ENCODE measurements at places on chromosomes 3 and 15.

GRCh38 chr3:101065962-101066361, 72.7 kb upstream of the ABI3BP start:
- no peak for DNase-seq

- no peak for DNase-seq
Observed at GRCh38 chr3:69914395-69914794, 85.1 kb upstream of the SAMMSON start.

- no peak for DNase-seq
Observed at GRCh38 chr15:80259942-80260510, 8.0 kb upstream of the CTXND1 start.

DNA sequence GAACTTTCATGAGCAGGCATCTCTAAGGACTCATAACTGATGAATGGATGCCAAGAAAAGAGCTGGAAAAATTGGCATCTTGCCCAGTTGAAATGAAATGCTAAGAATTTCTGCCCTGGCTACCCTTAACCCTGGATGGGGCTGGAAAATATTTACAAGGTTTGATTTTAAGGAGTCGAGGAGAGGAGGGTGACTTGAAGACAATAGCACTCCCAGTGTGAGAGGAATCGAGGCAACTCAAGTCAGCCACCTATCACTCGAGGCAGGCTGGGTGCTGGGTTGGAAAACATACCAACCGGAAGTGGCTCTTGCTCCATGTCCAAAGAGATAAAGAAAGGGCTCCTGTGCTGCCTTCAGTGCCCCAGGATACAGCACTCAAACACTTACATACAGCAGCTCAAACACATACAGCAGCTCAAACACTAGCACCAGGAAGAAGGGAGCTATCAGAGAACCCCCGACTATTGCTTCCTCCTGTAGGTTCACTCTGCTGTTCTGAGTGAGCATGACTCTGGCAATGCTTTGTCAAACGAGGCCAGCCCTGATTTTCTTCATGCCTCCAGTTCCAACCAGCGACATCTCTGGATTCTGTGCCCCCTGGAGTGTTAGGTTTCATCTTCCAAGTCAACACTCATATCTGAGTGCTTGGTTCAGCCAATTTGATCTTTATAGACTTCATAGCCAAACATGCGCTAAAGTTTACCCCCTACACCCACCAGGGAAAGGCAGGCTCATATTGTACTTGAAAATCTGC, 4.9 kb downstream of the PRICKLE2 start:
- no peak for DNase-seq

GRCh38 chr15:42490291-42490670, 660 bp downstream of the ZNF106 start:
- DNase-seq: no peak

GRCh38 chr3:24123596-24123995, 178.5 kb downstream of the NR1D2 start:
- DNase-seq: no peak

DNA sequence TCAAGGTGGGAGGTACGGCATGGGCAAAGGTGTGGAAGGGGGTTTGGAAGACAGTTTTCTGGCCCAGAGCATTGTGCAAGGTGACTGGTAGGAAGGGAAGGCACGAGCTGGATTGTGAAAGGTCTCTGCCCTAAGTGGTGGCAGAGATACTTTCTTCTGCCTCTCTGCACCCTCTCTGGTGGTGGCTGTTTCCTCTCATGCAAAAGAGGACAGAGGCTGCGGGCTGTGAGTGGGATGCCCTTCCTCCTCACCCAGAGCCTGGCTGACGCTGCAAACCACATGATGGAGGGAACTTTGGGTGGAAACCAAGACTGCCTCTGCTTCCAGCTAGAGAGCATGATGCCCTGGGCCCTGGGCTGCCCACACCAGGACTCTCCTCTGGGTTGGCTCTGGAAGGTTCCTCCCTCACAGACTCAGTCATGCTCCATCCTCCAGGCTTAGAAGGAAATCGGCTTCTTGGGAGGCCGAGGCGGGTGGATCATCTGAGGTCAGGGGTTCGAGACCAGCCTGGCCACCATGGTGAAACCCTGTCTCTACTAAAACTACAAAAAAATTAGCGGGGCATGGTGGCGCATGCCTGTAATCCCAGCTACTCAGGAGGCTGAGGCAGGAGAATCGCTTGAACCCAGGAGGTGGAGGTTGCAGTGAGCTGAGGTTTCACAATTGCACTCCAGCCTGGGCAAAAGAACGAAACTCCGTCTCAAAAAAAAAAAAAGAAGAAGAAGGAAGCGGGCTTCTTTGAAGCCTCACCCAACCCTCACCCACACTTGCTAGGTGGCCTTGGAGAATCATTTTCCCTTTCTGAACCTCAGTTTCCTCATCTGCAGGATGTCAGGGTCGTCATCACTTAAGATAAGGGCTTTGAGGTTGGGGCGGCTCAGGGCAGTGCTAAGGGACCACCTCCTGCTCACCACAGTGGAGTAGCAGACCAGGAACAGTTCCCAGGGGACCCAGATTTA, 8.3 kb downstream of the PSTPIP1 start:
- DNase-seq: peak; percentile 78

DNA sequence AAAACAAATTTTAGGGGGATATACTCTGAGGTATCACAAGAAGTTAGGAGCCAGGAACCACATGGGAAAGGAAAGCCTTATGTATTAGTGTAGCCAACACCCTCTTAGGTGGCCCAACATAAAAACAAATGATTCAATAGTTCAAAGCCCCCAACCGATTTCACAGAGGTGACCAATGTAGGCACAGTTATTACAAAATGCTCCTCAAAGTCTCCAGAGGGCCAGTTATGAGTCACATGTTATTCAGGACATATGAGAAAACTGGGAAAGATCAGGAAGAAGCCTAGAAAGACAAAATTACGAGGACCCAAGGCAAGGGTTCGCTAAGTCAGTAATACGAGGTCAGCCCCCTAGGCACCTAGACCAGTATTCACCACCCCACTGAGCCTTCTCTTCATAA, 29.9 kb upstream of the FBN1 start:
- no peak for DNase-seq

DNA sequence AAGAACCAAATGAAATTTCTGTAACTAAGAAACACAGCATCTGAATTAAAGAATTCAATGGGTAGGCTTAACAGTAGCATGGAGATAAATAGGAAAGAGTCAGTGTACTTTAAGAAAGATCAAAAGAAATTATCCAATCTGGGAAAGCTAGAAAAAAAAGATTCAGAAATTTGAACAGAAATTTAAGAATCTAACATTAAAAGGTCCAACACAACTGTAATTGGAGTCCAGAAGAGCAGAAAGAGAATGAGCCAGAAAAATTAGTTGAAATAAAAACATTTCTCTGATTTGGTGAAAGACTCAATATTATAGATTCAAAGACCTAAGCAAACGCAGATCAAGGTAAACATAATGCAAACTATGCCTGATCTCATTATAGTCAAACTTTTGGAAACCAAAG, 187.1 kb downstream of the C3orf38 start:
- DNase-seq: no peak

GRCh38 chr15:88637841-88638625, 783 bp upstream of the ISG20 start:
- no peak for DNase-seq

DNA sequence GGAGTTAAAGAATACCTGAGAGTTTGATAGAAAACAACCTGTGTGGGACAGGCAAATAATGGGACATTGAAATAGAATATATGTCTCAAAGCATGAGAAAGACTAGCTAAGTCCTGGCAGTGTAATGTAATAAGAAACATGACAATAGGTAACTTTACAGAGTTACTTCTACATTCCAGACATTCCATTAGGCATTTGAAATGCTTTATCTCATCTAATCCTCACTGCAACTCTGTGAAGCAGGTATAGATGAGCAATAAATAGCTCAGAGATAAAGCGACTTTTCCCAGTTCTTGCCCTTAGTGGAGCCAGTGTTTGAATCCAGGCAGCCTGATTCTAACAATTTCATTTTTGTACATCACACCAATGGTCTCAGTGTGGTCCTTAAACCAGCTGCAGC, 76.8 kb downstream of the CPNE4 start:
- DNase-seq: no peak
